ENCODE measurements at places on chromosomes 5 and 9.

GRCh38 chr5:72291601-72292000, 28.4 kb downstream of the MRPS27 start:
- DNase-seq: no peak

- no peak for DNase-seq
Measured at GRCh38 chr5:146426305-146426704, 20.8 kb upstream of the TCERG1 start.

DNA sequence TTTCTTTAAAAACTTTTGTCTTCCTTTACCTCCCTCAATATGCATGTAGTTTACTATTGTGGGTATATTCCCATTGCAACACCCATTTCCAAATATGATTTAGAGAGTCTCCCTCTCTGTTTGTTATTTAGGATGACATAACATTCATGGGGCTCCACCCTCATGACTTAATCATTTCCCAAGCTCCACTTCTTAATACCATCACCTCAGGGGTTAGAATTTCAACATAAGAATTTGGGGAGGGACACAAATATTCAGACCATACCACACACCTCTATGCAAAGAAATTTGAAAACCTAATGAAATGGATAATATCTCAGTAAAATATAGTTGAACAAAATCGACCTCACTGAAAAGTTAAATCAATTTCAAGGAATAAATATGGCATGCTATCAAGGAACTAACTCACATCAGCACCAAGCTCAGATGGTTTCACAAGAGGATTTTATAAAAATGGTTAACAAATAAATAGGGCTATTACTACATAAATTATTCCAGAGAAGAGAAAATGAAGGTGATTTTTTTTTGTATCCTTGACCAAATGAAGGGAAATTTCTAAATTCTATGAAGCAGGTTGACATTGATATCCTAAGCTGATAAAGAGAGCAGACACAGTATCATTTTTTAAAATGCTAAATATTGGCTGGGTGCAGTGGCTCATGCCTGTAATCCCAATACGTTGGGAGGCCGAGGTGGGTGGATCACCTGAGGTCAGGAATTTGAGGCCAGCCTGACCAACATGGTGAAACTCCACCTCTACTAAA, 20.2 kb upstream of the UBTD2 start:
- DNase-seq: no peak

DNA sequence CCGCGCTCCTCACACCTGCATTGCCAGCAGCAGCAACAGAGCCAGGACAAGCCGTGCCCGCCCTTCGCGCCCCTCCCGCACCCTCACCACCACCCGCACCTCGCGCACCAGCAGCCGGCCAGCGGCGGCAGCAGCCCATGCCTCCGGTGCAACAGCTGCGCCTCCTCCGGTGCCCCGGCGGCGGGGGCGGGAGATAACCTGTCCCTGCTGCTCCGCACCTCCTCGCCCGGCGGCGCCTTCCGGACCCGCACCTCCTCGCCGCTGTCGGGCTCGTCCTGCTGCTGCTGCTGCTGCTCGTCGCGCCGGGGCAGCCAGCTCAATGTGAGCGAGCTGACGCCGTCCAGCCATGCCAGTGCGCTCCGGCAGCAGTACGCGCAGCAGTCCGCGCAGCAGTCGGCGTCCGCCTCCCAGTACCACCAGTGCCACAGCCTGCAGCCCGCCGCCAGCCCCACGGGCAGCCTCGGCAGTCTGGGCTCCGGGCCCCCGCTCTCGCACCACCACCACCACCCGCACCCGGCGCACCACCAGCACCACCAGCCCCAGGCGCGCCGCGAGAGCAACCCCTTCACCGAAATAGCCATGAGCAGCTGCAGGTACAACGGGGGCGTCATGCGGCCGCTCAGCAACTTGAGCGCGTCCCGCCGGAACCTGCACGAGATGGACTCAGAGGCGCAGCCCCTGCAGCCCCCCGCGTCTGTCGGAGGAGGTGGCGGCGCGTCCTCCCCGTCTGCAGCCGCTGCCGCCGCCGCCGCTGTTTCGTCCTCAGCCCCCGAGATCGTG, 517 bp downstream of the KCNN2 start:
- peak; percentile 88 for DNase-seq

DNA sequence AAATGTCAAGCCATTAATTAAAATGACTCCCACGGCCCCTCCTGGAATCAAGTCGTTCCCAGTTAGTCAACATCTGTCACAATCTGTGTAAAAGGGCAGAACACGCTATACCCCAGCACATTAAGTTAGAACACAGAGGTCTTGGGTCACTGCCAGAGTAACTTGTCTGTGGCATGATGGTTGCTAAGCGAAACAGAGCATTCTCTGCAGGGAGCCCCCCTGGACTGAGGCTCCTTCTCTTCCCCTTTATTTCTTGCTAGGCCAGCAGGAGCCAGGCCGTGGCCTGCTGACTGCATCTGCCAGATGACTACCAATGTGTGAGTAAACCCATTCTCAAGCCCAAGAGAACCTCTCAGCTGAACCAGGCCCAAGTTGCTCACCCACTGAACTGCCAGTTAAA, 51.9 kb upstream of the ZBED3 start:
- DNase-seq: peak; percentile 16

- no peak for DNase-seq
Measured at GRCh38 chr5:181121675-181122561, 9.1 kb downstream of the OR2V1 start.

DNA sequence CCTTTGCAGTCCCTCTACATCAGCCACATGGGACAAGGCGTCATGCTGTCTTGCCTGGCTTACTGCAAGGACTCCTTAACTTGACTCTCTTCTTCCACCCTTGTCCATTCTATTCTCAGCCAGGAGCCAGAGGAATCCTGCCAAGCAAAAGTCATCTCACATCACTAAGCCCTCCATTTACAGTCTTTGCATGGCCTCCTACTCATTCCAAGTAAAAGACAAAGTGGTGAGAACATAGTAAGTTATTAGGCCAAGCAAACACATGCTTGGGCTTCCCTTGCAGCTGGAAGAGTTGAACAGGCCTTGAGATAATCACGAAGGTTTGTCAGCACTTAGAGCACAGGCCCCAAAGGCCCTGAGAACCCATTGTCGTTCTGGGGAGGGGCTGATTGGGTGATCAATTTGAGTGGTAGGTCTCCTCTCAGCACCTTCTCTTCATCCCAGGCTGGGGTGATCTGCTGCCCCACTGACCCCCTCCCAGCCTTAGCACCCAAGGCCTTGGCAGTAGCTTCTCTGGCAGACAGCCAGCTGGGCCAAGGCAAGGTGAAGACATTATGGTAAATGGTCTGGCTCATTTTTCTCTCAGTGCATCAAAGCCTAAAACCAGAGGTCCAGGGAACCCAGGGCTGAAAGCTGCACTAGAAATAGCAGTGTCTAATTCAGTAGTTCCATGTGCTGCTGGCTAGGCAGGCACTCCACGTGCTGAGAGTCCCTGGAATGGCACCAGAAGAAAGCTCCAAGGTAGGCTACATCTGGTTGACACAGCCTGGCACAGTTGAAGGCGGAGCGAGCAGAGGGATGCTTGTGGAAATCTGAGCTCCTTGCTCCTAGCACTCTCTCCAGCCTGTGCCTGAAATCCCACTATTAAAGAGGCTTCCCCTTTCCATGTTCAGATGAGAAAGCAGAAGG, 121.4 kb downstream of the ASTN2 start:
- no peak for DNase-seq

DNA sequence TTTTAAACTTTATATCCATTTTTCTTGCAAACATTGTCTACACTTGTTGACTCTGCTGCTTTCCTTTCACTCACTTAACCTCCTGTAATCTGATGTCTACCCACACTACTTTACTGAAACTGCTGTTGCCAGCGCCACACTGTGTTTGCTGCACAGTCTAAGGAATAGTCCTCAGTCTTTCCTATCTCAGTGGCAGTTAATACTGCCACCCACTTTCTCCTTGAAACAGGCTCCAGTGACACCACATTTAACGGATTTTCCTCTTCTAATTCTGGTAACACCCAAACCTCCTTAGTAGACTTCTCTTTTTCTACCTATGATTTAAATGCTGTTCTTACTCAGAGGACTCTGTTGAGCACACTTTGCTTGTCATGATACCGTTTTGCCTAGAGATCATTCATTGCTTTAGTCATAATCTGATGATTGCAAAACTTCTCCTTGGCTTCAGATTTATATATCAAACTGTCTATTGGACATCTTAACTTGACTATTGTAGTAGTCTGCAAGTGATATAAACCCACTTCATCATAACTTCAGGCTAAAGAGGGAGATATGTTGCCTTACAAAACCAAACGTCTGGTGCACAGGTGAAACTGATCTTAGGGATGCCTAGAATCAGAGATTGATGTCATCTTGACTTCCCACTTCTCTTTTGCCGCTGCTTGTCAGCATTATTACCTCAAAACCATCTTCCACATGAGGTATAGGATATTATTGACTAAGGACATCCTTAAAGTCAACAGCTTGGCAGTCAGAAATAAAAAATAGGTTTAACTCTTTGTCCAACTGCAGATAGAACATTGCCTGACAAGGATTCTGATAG, 94.1 kb downstream of the CDC42SE2 start:
- DNase-seq: no peak

DNA sequence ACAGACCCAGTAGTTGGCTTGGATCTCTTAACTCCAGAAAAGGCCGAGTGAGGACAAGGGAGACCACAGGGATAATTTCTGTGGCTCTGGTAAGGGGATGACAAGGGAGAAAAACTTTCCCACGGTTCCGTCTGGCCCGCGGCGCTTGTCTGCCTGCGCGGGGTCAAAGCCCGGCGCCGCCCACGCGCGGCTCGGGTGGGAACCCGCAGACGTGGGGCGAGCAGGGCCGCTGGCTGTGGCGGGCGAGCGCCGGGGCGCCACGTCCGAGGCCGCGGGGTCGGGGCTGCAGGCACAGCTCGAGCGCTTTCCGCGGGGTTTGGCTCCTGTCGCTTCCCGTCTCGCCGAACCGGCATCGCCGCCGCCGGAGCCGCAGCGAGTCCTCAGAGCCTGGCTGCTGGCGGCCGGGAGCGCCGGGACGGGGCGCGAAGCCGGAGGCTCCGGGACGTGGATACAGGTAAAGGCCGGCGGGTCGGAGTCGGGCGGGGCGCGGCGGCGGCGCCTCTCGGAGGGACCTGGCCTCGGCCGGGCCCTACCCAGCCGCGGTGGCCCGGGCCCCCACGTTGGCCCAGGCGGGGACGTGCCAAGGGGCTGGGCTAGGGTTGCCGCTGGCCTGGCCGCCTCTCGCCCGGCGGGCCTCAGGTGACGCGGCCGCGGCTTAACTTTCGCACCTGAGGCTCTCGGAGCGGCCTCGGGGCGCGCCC, at the start of gene RNF180:
Gene RNF180 (plus strand): TSS at position 344 of the 701 bp plus-strand sequence. CDS start 34,965 bp downstream, outside the sequence.
- peak; percentile 78 for DNase-seq

- DNase-seq: peak; percentile 29
Measured at GRCh38 chr5:43037636-43038495, 2.3 kb downstream of the ANXA2R start.

- no peak for DNase-seq
Measured at GRCh38 chr5:12459326-12459725, 555.1 kb upstream of the CTNND2 start.

GRCh38 chr5:56838409-56839039, 23.2 kb downstream of the MAP3K1 start:
- peak; percentile 65 for DNase-seq

DNA sequence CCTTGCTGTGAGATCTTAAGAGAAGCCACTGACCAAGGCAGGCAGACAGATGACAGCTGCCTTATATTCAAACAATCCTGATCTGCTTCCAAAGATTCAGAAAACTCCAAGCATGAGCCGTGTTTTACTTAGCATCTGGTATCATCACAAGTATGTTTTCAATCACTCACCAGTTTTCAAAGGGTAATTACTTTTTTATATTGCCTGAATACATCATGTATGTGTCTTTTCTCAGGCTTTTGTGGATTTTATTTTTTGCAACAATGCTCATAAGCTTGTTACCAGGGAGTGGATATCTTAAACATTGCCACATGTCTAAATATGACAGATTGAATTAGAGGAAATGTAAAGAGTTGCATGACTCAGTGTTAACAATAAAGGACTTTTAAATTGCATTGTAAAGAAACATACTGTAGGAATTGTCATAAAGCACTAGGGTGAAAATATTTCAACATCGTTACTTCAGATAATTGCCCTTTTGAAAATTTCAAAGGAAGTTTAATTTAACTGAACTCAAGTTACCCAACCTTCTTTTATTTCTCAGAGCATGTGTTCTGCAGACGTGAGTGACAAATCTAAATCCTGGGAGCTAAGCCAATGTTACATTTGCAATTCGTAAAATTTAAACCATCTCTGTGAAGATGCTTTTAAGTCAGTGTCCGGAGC, 326.1 kb downstream of the PLK2 start:
- DNase-seq: no peak

- DNase-seq: no peak
Measured at GRCh38 chr5:151093476-151093889, 12.6 kb upstream of the TNIP1 start.

All from neural progenitor cell (in vitro differentiated cells).